ENCODE measurements at places on chromosomes 3 and 15.

GRCh38 chr3:151630938-151631441 lies 102.7 kb upstream of the AADACL2 start:
- no peak for DNase-seq

GRCh38 chr15:79881668-79882067 lies 15.1 kb downstream of the MTHFS start:
- no peak for DNase-seq

- no peak for DNase-seq
Measured at GRCh38 chr3:115246461-115247020, 99.5 kb upstream of the ZBTB20 start.

DNA sequence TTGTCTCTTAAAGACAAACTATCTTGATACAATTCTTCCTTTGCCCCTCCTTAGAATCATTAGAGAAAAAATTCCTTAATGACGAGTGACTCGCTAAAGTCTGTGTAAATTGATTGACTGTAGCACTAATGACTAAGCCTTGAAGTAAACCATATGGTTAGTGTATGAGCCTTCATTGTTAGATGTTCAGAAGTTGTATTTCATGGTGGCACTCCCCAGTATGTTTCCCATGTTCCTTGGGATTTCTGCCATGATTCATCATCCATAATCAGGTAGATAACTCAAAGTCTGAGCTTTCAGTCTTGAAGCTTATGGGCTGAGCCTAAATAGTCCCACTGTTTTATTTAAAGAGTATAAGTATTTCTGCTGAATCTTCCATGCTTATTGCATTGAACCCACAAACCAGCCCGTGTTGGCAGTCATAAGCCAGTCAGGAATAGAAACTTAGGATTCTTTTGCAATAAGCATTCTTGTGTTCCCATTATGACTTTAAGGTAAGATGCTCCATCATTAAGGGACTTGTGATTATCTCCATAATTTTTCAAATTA lies 371.2 kb upstream of the RARB start:
- no peak for DNase-seq

- DNase-seq: no peak
Measured at GRCh38 chr3:178097576-178097975, 438.7 kb upstream of the KCNMB2 start.

DNA sequence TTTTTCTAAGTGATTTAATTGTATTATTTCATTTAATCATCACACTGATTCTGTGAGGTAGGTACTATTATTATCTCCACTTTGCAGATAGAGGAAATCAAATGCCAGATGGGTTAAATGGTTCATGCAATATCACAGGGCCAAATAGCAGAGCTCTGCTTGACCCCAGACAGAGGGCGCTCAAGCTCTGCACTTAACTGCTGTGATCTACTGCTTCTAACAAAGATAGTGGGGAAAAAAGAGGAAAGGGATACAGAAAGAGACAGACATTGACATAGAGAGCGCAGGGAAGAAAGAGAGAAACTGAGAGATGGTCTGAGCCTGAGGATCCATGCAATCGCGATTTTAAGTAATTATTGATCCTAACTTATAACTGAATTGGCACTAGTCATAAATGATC lies 279.1 kb upstream of the THRB start:
- no peak for DNase-seq

GRCh38 chr15:94265982-94266381 lies 34.6 kb downstream of the MCTP2 start:
- DNase-seq: no peak

- DNase-seq: no peak
Measured at GRCh38 chr15:69610858-69611257, 158.2 kb downstream of the RPLP1 start.

DNA sequence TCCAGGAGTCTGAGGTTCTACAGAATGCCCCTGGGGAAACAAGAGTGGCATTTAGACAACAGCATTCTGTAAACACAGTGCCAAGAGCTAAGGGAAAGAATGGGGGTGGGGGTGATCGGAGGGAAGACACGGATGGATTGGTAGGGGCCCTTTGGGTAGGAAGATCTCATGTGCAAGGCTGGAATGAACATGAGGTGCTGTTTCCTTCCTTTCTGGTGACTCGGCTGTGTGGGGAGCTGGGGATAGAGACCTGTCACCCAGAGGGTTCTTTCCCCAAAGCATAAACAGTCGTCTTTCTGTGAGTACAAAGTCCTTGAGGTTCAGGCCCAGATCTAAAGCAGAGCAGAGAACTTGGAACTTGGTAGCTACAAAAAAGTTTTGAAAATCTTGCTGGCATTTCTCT lies 11.7 kb downstream of the TPM1 start:
- no peak for DNase-seq

DNA sequence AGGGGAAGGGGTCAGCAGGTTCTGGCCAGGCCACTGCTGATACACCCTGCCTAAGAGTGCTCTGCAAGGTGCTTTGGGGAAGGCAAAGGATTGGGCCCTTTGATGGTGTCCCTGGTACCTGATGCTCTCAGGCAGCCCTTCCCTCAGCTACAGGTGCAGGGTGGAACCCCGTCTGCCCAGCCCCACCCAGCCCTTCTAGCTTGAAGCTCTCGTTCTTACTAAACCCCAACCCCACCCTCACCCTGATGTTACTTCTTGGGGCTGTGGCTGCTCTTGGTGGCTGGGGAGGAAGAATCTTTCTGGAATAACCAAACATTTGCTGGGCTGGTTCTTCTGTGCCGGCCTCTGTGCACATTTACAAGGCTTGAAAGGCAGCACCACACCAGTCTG lies 6.4 kb downstream of the GNAI2 start:
- no peak for DNase-seq

- no peak for DNase-seq
Measured at GRCh38 chr15:65979316-65979715, 110.0 kb downstream of the RAB11A start.

DNA sequence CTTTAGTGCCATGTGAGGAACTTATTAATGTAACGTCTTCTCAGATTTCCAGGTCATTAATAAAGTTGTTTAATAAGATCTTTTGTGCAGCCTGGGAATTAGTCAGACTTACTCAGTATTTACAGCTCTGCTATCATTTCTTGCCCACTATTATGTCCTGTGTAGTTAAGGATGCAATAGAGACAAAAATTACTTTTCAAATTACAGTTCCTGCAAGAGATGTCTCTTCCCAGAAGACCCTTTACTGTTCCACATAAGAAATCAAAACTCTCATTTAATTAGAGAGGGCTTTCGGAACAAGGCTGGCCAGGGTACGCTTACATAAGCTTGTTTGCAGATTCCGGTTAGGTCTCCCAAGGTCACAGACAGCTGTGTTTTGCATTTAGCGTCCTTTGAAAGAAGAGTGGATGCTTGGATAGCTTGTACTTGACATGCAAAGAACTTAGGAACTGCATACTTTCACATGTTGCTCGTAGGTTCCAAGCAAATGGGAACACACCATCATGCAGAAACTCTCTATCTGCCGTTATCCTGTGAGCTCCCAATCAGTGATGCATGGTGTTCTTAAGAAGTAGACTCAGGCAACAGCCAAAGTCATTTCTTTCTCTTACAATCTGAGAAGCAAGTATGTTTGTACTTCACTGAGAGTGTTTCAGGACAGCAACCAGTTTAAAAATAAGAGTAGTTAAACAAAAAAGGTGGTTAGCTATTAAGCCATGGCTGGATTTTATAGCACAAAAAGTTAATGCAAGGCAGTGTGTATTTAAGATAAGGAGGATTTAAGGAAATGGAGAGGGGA lies 37.4 kb downstream of the FILIP1L start:
- no peak for DNase-seq

- DNase-seq: no peak
Measured at GRCh38 chr3:53536282-53536681, 41.9 kb downstream of the CACNA1D start.

DNA sequence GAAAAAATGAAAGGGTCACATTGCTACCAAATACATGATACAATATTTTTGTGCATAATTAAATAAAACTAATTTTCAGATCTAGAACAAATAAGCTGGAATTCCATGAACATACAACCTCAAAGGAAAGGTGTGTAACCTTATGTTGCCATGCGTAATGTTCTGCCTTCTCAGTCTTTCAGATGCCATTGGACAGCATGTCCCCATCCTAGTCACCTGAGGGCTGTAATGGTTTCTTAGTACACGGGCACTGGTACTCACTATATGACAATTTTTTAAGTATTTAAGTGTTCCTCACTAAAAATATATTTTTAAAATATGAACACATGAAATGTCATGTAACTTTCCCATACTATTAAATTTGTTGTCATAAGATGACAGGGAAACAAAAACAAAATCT lies 24.1 kb downstream of the NEK10 start:
- DNase-seq: no peak

DNA sequence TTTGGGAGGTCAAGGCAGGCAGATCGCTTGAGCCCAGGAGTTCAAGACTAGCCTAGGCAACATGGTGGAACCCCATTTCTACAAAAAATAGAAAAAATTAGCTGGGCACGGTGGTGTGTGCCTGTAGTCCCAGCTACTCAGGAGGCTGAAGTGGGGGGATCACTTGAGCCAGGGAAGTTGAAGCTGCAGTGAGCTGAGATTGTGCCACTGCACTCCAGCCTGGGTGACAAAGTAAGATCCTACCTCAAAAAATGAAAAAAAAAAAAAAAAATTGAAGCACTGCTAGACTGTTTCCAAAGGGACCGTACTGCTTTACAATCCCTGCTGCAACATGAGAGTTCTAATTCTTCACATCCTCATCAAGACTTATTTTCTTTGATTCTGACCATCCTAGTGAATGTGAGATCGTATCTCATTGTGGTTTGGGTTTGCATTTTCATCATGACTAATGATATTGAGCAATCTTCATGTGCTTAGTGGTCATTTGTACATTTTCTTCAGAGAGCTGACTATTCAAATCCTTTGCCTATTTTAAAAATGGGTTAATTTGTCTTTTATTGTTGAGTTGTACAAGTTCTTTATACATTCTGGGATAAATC lies 10.8 kb downstream of the CMTM8 start:
- no peak for DNase-seq

DNA sequence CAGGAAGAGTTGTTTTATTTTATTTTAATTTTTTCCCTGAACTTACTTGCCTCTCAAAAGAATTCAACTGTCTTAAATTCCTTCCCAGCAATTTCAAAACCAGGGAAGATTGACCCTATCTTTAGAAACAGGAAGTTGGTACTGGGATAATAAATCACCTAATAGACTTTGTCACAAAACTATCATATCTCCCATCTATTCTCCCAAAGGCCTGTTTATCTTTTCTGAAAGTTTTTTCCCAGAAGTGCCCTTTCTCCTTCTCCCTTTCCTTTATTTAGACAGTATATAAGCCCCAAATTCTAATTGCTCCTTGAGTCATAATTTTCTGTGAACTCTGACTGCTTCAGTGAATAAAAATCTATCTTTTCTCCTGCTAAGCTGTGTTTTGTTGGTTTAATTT lies 2.9 kb upstream of the RNF7 start:
- DNase-seq: no peak

DNA sequence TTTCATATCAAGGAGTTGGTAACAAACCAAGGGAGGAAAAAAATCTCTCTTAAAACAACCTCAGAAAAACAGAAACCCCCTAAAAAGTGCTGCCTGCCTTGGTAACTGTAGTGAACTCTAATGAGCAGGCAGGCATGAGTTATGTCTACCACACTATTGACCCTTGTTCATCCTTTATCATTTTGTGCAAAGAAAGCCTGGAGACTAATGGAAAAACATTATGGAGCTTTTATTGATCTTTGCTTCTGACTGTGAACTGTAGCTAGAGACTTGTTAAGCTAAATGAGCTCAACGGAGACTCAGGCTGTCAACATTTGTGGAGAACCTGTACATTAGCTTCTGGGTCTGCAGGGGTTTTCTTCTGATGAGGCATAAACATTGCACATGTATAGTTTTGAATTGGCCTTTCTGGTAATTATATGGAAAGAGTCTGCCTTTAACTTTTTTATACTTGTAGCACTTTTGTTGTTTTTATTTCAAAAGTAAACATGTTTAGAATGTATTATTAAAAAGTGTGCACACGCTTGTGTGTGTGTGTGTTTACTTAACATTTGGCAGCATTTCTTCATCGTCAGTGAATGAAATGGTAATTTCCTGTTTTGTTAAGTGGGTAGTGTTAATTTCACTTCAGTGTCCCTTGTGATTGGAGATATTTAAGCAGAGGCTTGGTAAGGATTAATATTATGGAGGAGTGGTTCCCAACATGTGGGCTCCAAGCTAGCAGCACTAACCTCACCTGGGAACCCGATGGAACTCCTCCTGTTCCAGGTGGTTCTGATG lies 15.9 kb upstream of the SPTSSB start:
- no peak for DNase-seq

GRCh38 chr3:193826159-193826795 lies 233.3 kb downstream of the OPA1 start:
- DNase-seq: no peak

DNA sequence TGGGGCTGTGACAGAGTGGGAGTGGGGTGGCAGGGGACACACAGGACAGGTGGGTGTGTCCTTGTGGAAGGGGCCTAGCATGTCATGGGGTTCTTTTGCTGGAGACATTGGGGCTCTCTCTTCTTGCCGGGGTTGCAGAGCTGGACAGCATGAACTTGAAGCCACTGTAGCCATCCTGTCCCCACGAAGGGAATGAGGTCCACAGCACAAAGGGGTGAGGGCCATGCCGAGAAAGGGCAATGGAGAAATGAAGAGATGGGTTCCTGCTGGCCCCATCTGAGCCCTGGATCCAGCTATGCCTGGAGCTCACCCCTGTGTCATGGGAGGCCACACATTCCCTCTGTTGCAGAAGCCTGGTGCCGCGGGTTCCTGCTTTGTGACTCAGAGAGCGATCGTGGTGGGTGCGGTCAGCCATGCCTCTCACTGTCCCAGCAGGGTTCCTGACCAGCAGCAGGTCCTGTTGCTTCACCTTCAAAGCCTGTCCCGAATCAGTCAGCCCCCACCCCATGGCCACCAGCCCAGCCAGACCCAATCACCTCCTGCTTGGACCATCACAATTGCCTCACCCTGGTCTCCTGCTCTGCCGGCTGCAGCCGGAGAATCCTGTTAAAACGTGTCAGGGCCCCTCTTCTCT lies 50.0 kb downstream of the DNAJB8 start:
- no peak for DNase-seq

DNA sequence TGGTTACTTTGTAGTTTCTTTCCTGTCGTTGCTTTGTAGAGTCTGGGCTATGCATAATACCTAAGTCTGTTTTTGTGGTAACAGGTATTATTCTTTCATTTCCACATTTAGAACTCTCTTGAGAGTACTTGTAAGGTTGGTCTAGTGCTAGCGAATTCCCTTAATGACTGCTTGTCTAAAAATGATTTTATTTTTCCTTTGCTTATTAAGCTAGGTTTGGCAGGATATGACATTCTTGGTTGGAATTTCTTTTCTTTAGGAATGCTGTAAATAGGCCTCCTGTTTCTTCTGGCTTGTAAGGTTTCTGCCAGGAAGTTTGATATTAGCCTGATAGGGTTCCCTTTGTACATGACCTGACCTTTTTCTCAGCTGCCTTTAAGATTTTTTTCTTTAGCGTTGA lies 70.1 kb upstream of the SGO1 start:
- no peak for DNase-seq
